ENCODE measurements at places on chromosomes 1 and 21.

- DNase-seq, result no peak
These were observed 40.2 kb downstream of the LGR6 start for GRCh38 chr1:202233804-202234203.

DNA sequence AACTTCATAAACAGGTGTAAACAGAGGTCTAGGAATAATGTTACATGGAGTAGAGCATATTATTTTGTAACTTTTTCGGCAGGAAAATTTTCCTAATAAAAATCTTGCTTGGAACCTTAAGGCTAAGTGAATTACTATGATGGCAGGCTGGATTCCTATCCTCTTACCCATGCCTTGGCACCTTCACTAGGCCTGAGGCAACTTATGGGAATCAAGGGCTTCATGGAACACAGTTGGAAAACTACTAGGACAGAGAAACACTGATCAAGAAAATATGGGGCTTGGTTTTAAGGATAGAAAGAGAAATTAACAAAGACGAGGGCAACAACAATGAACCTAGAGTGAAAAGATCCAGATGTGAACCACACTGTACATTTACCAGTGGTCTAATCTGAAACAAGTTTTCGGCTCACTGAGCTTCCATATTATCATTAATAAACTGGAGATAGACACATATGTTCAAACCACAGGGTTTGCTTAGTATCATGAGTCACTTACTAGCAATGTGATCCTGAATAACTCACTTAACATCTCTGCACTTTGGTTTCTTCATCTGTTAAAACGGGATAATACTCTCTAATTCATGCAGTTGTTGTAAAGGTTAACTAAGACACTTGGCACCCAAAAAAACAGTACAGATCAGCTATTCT lies 68.5 kb downstream of the GPATCH2 start:
- peak; percentile 88 for DNase-seq

- DNase-seq, result peak; percentile 96
These were observed 33.3 kb upstream of the CSF1 start for GRCh38 chr1:109877317-109877771.

- DNase-seq, result no peak
These were observed 154.0 kb downstream of the DHRS3 start for GRCh38 chr1:12464045-12464461.

DNA sequence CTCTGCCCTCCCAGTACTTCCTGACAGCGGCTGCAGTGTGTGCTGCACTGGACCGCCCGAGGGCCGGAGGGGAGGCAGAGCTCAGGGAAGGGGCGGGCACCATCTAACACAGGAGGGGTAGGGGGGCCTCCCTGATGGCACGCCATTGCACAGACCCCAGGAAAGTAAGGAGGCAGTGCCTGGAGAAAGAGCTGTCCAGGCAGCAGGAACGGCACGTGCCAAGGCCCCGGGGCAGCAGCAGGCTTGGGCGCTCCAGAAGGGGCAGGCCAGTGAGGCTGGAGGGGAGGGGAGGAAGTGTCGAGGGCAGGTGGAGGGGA lies 110.7 kb downstream of the CRYAA start:
- DNase-seq, result no peak

DNA sequence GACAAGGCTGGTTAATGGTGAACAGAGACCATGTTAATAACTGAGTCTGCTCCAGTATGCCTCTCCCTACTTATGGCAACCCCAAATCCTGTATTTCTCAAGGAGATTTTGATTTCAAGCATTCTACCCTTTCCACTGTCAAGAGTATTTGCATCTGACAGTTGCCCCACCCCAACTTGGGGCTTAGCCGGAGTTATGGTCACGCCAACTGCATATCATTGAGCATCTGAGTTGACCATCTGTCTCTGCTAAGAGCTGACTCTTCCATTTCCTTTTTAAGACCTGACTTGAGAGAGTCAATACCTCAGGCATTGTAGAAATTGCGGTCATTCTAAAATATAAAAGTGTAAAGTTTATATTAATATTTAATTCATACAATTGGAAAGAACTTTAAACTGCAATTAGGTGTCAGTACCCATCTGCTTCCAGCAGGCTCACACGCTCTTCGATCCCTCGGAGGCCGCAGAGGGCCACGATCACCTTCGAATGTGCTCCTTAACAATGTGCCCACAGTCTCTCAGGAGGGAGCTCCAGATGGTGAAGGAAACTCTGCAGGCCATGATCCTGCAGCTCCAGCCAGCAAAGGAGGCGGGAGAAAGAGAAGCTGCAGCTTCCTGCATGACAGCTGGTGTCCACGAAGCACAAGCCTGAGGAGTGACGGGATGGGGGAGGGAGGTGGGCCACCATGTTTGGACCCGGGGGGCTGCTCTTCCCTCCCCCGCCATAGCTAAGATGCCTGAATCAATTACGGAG lies 409.8 kb downstream of the DISC1 start:
- DNase-seq, result no peak

- peak; percentile 54 for DNase-seq
These were observed 8.9 kb downstream of the CAMTA1 start for GRCh38 chr1:6794164-6794563.

GRCh38 chr1:241311056-241311746 lies 45.8 kb downstream of the RGS7 start:
- DNase-seq, result peak; percentile 38

DNA sequence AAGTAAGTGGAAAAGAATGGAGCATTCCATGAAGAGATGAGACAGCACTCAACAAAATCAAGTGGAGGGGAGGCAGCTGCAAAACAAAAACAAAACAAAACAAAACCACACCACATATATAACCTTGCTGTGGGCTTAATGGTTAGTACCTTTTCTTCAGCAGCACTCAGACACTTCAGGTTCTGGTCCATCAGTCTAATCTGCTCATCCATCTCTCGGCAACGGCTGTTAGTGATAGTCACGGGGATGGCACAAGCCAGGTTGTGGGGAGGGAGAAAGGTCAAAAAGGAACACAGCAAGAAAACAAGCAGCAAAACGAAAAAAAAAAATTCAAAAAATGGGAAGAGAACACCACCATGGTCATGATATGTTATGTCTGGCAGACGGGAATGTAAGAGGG lies 17.0 kb upstream of the NUP210L start:
- no peak for DNase-seq

DNA sequence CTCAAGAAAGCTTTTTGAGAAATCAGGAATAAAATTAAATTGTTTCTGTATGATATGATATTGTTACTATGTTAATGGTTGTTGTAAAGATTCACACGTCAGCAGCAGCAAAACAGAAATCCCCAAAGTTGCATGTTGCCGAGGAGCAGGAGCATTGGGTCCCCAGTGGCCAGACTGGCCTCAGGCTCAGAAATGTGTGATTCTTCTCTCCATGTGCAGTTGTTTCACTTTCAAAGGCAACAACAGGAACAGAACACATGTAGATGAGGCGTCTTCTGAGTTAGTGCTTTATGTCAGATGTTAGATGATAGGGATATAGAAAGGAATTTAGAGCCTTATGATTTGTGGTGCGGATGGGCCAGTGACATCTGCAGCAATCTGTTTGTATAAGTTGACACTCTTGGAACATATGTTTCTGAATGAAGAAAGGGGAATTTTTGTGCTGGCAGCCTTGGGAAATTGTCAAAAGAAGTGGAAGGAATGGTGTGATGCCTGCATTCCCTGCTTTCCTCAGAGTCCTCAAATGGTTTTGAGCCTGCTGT lies 2.1 kb upstream of the TTLL7 start:
- no peak for DNase-seq

- DNase-seq, result no peak
These were observed 652 bp upstream of the GPX7 start for GRCh38 chr1:52601519-52601918.

DNA sequence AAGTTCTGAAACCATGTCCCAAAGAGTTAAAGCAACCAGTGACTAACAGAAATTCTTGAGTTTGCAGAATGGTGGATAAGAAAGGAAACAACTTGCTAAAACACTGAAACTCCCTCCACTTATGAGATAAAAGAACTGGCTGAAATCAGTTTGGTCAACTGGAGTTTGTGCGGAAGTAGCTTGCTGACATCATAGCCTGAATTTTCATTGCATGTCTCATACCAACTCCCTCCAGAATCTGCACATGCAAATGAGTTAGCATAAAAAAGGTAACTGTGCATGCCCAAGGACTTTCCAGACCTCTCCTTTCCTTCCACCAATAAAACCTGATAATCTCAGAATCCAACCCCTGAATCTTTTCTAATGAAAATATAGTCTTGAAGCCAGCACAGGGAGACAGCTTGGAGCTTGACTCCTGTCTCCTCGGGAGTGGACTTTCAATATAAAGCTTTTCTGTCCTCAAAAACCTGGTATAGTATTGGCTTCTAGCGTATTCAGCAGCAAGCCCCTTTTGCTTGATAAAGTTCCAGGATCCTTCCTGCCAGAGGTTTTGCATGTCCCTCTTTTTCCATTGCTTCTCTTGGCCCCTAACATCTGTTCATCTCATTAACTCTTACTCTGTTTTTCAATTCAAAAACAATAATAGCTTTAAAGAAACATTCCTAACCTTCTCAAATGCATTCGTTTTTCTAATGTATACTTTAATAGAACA lies 785.8 kb upstream of the ADGRL4 start:
- DNase-seq, result peak; percentile 55

Data from EL (cell line).